ENCODE measurements at places on chromosomes 2 and 18.

DNA sequence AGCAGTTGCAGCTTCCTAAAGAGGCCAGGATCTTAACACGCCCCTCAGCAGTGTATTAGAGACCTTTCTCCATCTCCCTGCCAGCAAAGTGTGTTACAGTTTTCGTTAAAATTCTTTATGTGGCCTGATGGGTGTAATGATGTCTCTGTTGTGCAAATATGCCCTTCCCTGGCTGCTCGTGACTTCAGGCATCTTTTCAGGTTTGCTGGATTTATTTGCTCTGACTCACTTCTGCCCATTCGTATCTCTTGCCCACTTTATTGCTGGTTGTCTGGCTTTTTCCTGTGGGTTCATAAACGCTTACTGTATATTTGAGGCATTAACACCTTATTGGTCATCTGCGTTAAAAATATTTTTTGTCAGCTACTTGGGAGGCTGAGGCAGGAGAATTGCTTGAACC, 134.5 kb downstream of the ASB1 start:
- no peak for DNase-seq

GRCh38 chr2:239278941-239279365, 121.9 kb downstream of the HDAC4 start:
- DNase-seq, result no peak

- no peak for DNase-seq
Observed at GRCh38 chr2:109438773-109439389, 174.9 kb downstream of the SEPTIN10 start.

GRCh38 chr2:43402452-43402937, 176.1 kb upstream of the ZFP36L2 start:
- no peak for DNase-seq

- DNase-seq, result no peak
Observed at GRCh38 chr2:119261493-119262225, 38.0 kb downstream of the STEAP3 start.

- no peak for DNase-seq
Observed at GRCh38 chr2:59463426-59463825, 1090.0 kb downstream of the BCL11A start.

- no peak for DNase-seq
Observed at GRCh38 chr2:230873661-230874401, 9.1 kb downstream of the ITM2C start.

- no peak for DNase-seq
Observed at GRCh38 chr2:1952582-1952981, 208.3 kb upstream of the PXDN start.

Measured in activated CD4-positive, alpha-beta T cell treated with anti-CD3 and anti-CD28 coated beads, Interleukin-2, amount 50 U/mL, for 4 hours (primary cell).